AG04449 (cell line): ENCODE measurements at places on chromosomes 1 and 21.

DNA sequence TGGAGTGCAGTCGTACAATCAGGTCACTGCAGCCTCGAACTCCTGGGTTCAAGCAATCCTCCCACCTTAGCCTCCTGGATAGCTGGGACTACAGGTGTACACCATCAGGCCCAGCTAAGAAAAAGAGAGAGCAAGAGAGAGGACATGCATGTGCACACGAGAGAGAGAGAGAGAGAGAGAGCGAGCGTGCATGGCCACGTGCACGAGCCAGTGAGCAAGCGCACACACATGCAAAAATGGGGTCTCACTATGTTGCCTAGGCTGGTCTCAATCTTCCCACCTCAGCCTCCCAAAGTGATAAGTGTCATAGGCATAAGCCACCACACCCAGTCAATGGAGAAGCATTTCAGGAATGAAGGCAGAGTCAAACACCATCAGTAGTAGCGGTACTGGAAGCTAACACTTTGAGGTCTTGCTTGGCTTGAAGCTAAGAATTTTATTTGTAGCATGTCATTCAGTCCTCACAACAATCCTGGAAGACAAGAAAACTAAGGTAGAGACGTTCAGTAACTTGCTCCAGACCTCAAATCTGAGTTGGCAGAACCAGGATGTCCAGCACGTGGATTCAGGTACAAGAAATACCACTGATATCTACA, 14.5 kb downstream of the GNB1 start:
- DNase-seq = no peak

DNA sequence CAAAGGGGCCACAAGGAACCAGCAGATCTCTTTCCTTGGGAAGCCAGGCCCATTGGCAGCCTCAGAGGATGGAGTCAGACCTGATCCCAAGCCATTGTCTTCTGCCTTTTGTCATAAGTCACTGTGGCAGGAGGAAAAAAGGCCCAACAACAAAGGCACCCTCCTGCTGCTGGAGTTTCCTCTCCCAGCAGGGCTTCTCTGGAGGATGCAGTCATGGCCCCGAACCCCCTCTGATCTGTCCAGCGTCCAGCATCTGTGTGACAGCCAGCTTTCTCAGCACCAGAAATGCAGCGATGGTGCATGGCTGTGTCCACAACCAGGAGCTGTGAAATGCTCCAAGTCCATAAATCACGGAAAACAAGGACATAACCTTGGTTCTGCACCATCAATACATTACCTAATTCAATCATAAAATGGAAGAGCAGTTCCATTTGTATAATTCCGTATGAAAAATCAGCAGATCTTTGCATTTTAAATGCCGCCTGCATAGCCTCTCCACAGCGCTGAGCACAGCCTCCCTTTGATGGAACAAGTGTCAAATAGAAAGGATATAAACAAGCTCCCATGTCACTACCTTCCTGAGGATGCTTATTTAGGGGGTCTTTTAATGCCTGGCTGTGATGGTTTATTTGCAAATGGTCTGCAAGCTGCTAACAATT, 30.6 kb downstream of the AJAP1 start:
- DNase-seq = no peak

- DNase-seq = no peak
Observed at GRCh38 chr1:21287905-21288514, 2.3 kb downstream of the ECE1 start.

DNA sequence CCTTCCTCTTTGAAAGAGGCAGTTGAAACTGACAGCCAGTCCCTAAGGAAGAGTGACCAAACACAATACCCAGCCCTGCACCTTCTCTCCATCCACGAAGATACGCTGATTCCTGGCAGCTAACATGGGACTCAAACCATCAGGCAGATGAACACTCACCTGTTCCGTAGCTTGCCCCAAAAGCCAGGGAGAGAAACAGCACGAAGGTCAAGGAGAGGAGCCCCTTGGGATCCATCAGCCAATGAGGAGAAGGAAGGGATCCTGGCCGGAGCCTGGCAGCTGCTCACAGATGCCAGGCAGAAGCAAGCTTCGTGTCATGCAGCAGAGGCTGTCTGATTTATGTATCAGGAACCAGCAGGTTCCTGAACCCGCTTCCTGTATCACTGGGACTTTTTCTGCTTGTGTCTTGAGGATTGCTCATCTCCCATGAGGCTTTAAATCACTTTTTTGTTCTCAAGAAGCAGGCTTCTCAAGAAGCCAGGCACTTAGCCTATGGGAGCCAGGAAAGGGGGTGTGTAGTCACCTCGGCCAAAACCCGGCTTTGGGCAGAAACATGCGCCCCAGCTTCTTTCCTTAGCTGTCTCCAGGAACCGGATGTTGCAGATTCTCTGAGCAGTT, at the start of gene SLAMF1:
TSS of gene SLAMF1 (minus strand) at position 334 of the 618 bp plus-strand sequence. CDS start at position 235, 99 bp downstream.
- no peak for DNase-seq

DNA sequence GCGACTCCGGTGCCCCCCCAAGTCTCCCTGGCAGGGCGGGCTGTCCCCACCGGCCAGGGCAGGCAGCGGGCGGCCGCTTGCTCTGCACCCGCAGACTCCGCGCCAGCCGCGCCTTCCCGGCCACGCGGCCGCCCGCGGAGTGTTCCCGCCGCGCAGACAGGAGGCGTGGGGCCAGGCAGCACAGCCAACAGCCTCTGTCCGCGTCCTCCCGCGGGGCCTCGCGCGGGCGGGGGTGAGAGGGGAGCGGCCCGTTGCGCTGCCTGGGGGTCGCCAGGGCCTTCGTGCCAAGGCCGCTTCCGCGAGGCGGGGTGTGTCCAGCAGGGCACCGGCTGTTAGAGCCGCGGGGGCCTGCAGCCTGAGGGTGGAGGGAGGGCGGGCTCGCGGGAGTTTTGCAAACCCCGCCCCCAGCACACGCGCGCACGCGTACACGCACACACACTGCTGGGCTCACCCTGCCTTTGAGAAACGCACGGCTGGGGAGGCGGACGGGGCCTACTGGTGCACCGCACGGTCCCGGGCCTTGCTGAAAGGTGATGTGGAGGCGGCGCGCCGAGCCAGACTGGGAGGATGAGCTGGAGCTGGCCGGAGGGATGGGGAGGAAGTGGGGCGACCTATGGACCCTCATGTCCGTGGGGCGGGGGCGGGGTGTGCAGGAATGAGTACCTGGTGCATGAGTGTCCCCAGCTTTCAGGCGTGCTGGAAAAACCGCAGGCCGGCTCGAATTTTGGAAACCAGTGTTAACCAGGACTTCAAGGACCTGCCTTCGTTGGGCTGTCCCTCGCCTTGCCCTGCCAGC, 41.5 kb downstream of the KIAA1614 start:
- no peak for DNase-seq

GRCh38 chr1:26429721-26430120, 2.4 kb upstream of the DHDDS start:
- DNase-seq = no peak

GRCh38 chr21:38811257-38811656, 5.5 kb downstream of the ETS2 start:
- DNase-seq = no peak

DNA sequence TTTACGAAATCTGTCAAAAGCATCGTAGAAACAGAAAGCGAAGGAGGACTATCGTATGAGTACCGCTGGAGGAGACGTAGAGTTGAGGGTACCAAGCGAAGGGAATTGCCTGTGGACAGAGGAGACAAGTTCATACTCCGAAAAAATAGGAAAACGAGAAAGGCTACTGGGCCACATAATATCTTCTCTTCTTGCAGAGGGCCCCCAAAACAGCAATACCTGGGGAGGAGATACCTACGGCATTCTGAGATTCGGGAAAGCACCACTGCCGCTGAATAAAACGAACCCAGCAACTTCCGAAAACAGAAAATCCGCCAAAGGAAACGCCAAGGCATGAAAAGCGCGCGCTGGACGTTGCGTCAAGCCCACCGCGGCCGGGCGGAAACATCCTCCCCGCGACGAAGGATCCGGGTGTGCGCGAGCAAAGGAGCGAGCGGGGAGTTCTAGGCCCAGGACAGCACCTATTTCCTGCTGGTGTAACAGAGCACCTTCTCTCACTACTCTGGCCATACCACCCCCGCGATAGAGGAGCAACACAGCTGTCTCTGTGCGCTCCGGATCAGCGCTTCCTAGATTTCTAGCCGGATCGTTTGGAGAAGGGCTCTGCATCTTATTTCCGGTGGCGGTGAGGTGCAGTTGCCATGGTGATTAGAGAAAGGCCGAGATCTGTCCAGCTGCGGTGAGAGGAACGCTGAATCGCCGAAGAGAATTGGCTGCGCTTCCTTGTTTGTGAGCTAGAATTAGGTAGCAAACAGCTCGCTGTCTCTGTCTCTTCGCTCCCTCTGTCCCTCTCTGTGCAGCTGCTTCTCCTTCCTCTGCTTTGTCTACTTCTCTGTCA, at the start of the genes EFCAB7 and ITGB3BP:
TSS of gene EFCAB7 (plus strand) at position 635 of the 838 bp plus-strand sequence. CDS start 2,048 bp downstream, outside the sequence.
TSS of gene ITGB3BP (minus strand) at position 335 of the 838 bp plus-strand sequence. CDS start at position 243, 92 bp downstream.
- peak; percentile 69 for DNase-seq

DNA sequence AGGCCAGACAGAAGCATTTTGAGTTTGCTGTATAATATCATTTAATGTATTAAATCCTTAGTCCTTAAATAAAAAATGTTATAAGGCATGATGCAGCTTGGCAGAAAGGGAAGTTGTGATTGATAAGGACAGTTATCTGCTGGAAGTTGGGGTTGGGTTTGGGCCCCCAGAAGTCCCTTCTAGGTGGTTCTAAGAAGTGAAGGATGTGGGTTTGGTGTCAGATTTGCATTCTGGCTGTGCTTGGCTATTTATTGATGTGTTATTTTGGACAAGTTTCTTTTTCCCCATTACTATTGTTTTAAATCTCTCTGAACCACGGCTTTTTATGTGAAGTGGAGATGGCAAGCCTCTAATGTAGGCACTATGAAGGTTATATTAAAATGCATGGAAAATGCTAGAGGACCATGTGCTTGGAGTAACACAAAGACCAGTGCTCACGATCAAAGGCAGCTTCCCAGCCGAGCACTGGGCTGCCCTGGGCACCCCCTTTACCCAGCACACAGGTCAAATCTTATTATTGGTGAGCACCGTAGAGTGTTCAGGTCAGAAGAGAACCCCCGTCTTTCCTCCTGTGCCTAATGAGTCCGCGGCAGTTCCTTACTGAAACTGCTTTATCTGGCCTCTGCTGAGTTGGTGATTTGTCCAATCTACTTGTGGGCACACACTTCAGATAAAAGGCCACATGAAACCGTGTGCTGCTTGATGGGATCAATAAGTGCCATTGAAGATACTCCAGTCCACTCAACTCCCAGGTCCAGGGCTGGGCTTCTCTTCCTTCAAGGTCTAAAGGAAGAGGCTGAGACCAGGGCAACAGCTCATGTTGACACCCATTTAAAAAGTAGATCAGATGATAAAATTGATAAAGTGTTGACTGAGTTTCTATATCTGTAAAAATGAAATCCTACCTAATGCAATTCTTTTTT, 212.0 kb downstream of the PRDM2 start:
- no peak for DNase-seq

DNA sequence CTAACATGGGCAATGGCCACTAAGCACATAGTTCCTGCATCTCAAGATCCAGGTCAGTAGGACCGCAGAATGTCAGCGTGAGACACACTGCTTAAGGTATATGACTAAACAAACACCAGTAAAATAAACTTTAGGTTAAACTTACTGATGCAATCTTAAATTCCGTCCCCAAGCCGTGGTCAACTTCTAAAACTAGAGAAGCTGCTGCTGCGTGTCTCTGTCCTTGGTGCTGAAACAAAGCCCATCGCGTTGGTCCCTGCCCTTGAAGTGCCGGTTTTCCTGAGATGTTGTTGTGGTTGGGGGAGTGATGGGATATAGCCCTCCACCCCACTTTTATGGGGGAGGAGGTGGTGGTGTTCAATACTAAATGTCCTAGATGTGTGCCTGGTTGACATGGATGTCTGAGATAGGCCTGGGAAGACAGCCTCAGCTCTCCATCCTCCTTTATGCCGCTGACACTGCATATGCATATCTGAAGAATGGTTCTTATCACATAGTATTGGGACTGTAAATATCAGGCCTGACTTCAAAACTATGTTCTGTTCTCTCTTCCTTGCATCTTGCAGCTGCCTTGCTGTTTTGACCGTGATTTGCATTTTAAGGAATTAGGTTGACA, 72.0 kb upstream of the KCNA3 start:
- DNase-seq = no peak

DNA sequence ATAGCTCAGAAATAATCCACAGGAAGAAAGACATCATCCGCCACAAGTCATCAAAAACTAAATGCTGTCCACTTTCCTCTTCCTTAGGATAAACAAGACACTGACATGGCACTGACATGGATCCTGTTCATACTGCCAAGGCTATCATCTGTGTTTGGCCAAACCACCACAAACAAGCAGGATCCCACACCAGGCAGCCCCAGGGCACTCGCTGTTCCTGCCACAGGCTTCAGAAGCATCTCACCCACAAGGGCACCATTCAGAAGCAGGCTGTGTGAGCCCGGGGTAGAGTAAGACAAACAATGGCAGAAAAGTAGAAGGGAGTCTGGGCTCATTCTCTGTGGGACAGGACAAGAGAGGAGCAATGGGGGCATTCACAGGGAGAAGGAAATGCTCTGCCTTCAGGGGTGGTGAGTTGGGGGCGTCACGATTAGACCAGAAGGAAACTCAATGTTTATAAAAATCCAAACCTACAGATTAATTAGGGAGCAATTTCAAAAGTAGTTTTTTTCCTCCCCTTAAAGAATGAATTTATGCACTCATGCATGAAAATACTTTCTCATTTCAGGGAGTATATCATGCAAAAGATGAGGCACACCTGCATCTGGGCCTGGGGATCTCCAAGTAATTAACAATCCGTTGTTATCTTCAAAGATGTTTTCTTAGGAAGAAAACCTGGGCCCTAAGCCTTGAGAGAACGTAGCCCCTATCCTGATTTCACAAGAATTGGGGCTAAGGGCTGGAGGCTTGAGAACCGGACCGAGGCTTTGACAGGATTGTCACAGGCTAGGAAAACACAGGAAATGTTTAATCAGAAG, 43.3 kb upstream of the ATP1A1 start:
- DNase-seq = no peak

- no peak for DNase-seq
Observed at GRCh38 chr1:59013276-59013927, 229.6 kb upstream of the JUN start.

DNA sequence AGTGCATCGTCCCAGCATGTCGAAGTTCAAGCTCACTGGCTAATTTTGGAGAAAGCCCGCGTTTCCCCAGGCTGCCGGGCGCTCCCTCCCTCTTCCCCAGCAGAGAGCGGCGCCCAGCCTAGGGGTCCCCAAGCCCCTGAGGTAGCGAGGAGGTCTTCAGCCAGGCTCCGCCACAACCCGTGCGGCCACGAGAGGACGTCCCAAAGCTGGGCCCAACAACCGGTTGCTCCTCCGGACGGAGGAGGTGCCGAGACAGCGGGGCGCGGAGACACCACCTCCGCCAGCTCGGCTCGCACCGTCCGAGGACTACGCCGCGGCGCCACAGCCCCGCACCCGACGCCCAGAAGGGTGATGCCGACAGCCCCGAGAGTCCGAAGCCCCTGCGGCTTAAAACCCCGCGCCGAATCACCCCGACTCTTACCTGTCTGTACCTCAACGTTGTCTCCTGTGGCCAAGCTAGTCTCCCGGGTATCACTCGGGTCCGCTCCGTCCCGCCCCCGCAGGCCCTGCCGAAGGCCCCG, at the start of gene DENND2C:
TSS of gene DENND2C (minus strand) at position 488 of the 521 bp plus-strand sequence. CDS start 44,065 bp downstream, outside the sequence.
- no peak for DNase-seq

- no peak for DNase-seq
Observed at GRCh38 chr1:28526886-28527285, 21.0 kb downstream of the RCC1 start.
